K562 (cell line): ENCODE measurements at places on chromosomes 1 and 21. TPM values are rescaled to one million over a fixed set of nuclear protein-coding genes. Genes with fewer than 3 reads are reported as not detected.

AK5 gene
- polyA plus RNA-seq: not detected in 2 replicates

GRCh38 chr1:168833362-168833761, 104.4 kb upstream of the DPT start:
- no peak for DNase-seq

KIF14 gene
- polyA plus RNA-seq: 25.1 and 29.0 TPM in 2 replicates

DNA sequence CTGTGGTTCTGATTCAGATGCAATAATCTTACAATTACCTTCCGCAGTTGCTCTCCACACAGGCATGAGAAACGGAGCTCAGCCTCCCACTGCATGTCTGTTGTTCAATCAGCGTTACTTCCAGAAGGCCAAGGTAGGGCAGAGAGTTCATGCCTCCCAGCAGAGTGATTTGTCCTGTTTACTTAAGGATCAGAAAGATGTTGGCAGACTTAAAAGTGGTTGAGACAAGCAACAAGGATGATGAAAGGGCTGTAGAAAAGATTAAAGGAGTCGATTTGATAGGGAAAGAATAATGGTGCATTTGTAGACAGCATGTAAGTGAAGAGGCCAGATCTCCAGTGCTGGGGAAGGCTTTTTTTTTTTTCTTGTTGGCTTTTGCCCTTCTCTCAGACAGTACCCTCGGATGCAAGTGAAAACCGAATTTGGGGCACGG, 26.6 kb downstream of the ARMH1 start:
- no peak for DNase-seq

DNA sequence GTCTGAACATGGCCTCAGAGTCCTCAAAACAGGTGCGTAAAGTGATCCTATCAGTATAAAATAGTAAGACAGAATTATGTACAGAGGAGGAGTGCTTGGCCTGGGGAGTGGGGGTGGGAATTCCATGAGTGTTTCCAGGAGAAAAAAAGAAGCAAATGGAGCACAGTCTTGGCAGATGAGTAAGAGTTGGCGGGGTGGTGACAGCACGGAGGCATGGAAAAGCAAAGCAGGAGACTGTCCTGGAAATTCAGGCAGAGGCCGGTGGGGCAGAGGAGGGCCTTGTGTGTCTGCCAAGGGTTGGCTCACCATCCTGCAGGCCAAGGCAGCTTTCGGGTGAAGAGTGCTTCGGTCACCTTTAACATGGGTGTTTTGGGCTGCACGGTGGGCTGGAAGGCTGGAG, 63.4 kb downstream of the OPTC start:
- DNase-seq: no peak

DNA sequence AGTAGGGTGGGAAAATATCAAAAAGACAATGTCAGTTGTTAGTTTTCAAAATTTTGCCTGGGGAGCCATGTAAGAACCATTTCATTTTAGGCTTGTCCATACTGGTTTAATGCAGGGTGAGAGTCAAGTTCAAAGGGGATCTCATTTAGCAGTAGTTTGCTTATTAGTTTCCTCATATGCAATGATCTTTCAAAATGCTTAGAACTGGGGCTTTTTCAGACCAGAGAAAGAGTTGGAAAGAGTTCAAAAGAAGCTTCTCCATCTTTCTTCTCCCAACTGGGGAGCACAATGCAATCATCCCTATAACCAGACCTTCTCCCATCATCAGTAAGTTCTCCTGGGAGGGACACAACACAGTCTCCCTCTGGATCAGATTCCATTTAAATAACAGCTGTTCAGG, 16.5 kb upstream of the SLC30A1 start:
- no peak for DNase-seq

FRRS1 gene
- polyA plus RNA-seq: 14.6 and 18.6 TPM in 2 replicates

OR6N2 gene
- polyA plus RNA-seq: not detected in 2 replicates

DNA sequence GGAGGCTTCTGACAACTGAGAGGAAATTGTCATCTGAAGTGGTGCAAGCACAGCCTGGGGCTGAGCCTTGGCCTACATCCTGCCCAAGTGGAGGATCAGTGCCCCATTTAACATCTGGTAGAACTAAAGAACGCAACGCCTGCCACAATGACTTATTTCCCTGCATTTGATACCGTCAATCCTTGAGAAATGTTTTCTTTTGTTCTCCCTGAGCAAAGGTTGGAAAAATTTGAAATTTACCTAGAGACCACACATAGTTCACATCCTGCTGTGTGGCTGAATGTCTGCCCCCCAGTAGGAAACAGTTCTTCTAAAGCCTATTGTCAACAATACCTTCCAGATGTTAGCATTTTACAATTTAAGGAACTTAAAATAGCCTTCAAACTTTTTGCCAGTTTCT, 5.6 kb upstream of the RGS4 start:
- DNase-seq: no peak

USH2A gene
- polyA plus RNA-seq: not detected in 2 replicates

DNA sequence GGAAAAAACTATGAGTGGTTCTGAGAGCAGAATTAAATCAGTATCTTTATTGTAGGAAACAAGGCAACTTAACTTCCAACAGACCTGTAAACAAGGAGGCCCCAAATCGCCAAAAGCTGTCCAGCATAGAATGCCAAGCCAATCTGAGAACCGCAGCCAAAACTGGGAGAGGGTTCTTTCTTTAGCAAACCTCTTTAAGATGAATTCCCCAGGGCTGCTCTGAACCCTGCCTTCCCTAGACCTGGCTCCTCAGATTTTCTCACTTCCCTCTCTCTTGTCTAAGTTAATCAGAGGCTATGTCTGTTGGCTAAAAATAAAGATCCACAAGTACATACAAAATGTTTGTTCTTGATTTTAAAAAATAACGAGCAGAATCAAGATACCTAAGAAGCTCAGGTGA, 141.4 kb downstream of the SMYD3 start:
- no peak for DNase-seq

DNA sequence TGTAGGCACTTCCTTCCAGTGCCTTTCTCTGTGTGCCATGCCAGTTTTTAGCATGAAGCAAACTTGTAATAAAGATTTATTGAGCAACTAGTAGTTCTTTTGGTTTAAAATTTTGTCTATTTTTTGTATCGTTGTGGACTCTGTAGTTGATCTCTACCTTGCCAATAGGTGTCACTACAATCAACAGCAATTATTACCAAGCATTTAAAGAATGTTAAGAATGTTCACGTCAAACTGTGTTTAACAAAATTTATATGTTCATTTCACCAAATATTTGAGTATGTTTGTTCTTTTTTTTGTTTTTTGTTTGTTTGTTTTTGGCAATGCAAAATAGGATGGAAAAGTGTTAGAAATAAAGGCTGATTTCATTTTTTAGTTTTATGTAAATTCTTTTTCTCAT, 208.1 kb downstream of the PATJ start:
- no peak for DNase-seq

DNA sequence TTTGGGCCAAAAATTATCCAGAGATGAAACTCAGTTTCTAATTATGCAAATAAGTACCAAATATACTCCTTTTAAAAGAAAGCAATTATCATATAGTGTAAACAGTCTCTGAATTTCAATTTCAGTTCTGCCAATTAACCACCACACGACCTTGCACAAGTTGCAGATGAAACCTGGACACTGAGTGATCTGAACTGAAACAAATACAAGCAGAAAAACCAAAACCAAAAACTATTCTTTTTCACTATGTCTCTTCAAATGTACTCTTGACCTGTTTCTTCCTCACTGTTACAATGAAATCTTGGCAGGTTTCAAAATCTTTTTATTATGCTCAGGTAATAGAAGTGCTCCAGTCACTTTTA, 79.2 kb downstream of the TYW3 start:
- no peak for DNase-seq
